ENCODE measurements at places on chromosomes 6 and 20.
A peak's percentile ranks its signal among the peaks of the same experiment; 100 is the strongest.

GRCh38 chr6:12826584-12826983, 110.0 kb downstream of the PHACTR1 start:
- no peak for DNase-seq

DNA sequence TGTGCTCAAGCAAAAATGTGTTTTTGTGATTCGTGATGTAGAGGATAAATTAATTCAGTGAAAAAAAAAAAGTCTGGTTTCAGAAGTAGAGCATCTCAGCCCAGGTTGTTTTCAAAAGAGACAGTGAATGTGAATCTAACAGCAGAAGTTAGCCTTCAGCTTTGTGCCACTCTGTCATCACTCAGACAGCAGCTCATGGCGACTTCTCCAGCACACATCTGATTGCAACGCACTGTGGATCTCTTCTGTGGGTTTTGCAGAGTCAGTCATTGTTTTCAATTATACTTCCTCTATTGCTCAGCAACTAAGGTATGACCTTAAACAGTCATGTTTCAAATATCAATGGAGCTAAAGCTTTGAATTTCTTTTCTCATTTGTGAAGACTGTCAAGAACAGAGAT, 335.5 kb upstream of the POU3F2 start:
- DNase-seq = no peak

- no peak for DNase-seq
Measured at GRCh38 chr20:33320006-33320405, 37.0 kb downstream of the BPIFB1 start.

DNA sequence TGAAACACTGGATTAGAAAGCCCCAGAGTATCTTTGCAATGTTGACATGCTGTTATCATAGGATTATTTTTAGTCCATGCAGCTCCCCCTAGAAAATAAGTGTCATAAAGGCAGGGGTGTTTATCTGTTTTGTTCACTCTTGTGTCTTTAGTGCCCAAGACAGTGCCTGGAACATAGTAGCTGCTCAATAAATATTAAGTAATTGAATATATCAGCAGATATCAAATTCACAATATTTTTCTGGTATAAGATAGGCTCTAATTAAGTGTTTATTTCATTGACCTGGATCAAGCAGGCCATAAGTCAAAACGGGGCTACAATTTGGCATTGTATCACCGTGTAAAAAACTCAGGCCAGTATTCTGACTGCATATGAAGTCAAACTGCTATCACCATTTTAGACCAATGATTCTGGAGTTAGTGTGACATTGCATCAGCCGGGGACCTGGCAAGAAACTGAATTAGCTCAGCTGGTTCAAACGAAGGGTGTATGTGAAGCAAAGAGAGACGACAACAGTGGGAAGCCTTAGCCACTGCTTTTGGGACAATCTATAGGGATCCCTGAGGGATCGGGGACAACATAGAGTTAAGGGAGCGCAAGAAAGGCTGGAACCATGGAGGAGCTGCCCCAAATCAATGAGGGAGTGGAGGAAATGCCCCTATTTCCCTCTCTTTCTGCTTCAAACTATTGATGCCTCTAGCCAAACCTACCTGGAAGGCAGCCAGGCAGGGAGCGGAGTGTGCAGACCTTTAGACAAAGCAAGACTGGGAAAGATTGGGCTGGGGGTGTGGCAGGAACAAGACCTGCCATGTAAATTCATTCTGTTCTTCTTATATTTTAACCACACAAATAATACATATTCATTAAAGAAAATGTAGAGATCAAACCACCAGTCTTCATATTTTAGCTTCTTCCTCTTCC, 112.2 kb downstream of the PLEKHG1 start:
- no peak for DNase-seq

- DNase-seq = no peak
Measured at GRCh38 chr6:1820714-1821113, 211.0 kb downstream of the FOXC1 start.

DNA sequence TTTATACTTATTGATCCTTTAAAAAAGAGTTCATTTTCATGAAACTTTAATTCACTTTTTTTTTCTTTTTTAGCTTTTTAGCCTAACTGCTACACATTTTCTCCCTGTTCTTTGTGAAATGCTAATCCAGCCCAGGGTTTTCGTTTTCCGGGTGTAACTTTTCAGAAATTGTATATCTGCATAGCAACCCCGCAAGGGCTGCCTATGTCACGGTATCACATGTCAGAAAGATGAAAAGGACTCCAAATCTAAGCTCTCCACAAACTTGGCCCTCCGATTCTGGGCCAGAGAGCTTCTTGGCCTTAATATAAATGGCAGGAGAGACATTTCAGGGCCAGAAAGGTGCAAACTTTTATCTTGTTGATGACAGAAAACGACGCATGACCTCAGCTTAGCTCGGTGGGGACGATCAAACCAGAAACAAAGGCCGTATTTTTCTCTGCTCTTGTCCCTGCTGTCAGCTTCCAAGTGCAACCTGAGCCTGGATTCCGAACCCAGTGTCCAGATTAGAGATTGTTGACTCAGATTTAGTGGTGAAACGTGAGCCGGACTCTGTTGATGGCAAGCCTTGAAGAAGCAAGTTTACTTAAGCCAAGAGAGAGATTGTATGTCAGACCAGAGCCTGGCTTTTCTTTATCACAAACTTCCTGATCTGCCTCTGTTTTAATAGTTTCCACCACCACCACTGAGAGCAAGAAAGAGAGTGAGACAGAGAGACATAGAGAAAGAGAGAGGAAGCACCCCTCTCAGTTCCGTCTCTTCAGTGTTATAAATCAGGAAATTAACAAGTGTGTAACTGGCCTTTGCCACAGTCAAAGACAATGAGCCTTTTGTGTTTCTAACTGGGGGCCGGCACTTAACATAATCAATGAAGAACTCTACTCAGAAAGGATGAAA, 157.8 kb downstream of the SCML4 start:
- DNase-seq = no peak

DNA sequence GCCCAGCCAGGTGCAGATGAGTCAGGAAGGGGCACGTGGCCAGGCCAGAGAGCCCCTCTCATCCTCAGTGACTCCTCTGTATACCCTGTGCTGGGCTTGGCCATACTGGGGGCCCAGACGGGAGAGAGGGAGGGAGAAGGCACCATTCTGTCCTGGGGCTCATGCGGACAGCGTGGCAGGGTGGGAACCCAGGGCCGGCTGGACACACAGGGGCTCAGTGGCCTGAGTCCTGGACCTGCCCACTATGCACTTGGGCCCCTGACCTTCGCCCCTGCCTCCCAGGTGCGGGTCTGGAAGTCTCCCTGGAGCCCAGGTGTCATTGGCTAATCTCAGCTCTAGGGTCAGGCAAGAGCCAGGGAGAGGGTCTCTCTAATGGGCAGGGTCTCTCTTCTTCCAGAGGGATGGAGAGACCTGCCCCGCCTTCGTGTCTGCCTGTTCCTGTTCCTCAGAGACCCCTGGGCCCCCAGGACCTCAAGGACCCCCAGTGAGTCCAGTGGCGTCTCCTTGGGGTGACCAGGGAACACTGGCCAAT, 27.7 kb downstream of the COL20A1 start:
- DNase-seq = no peak

DNA sequence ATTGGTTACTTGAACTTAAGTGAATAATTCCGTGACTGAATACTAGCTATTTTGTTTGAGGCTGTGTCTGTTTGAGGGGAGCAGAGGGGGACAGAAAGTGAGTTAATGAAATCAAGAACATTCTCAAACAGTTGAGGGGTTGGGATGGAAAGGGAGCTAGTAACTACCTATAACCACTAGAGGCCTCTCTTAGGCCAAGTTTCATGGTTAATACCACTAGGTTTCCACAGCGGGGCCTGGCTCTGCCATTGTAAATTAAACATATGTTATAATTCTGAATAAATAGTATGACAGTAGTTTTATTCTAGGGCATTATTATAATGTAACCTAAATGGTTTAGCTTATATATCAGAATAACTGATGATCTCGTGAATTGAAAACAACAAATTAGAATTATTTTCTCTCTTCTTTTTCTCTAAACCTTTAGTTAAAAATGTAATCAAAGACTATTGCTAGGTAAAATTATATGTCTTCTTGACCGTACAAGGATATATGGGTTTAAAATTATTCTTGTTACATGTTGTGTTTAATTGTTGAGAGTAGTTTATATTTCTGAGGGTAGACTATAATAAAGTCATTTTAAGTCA, 108.1 kb downstream of the BCKDHB start:
- peak; percentile 63 for DNase-seq

- no peak for DNase-seq
Measured at GRCh38 chr6:42762426-42762859, 16.5 kb upstream of the TBCC start.

GRCh38 chr20:53739799-53740785, 146.5 kb upstream of the ZNF217 start:
- no peak for DNase-seq

- DNase-seq = no peak
Measured at GRCh38 chr6:107611094-107611810, 121.3 kb downstream of the SOBP start.

GRCh38 chr6:47729019-47729418, 30.6 kb downstream of the ADGRF4 start:
- DNase-seq = no peak

DNA sequence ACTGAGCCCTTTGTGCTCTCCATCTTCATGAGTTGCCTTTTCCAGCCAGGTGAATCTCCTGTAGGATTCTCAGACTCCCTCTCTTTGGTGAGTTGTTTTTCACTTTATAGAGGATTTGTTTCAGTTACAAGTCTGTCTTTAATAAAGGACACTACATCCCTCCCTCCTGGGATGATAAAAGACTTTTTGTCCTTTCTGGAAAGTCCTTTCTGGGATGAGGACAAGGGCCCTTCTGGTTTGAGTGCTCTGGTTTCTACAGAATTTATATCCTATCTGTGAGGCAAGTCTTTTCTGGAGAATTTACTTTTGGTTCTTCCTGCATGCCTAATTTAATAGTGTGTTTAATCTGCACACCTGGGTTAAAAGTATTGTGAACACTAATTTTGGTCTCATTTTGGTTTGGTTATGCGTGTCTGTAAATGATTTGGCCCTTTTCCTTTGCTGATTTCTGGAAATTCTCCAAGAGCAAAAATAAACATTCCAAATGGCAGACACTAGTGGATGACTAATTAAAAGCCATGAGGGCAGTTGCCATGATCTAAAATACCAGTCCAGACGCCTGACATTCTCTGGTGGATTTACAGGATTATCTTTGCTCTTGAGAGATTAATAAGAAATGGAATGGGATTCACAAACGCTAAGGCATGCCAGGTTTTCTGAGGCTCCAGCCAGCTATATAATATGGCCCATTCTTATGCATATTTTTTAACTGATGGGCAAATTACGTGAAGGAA, 44.8 kb downstream of the TCP11 start:
- DNase-seq = peak; percentile 82

DNA sequence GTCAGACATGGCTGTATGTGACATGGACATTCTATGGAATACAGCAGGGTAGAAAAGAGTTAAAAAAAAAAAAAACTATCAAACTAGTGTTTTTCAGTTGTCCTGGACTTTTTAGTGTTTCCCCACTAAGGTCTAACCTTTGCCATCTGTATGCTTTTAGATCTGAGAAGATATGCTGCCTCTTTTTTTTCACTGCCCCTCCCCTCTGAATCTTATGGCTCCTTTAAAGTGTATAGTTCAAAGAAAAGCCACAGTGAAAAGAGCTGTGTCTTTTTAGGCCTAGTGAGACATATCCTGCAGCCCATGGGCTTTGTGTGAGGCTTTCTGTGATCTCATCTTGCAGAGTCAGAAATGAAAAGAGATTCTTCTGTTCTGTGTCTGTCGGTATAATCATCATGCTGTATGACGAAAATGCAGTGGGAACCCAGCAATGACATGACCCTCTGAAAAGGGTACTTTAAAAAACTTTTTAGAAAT, 29.3 kb downstream of the ADGRG6 start:
- DNase-seq = peak; percentile 7

GRCh38 chr6:20117474-20117873, 94.8 kb downstream of the MBOAT1 start:
- DNase-seq = no peak

DNA sequence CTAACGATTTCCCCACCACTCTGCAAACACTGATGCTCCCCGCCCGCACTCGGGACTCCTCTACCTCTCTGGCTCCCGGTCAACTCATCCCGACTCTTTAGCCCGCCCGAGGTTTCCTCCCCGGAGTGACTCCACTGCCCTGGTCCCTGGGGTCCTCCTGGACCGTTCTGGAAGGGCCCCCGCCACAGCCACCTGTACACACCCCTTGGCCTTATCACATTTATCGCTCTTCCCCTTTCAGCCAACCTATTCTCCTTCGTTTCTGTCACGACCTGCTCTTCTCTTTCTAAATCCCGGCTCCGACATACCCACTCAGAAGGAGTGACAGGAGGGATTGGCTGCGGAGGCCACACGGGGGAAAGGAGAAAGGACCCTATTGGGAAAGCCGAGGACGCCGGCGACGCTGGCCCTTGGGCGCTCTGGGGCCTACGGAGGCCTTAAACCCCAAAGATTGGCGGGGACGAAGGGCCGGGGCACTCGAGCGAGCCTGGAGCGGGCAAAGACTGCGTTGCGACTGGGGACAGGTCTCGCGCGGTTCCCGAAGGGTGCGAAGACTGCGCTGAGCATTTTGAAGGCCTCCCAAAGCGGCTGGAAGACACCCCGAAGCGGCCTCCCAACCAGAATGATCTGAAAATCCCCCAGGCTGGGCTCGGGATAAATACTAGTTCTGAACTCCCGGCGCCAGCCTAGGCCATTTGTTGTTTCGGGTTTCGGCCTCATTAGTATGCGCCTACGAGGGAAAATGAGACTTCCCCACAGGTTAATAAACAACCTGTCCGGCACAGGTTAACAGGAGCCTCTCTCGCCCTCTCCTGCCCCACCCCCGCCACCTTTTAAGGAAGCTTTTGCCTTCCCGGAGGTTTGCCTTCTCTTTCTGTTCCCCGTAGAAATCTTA, 9.2 kb downstream of the SIM1 start:
- DNase-seq = no peak

DNA sequence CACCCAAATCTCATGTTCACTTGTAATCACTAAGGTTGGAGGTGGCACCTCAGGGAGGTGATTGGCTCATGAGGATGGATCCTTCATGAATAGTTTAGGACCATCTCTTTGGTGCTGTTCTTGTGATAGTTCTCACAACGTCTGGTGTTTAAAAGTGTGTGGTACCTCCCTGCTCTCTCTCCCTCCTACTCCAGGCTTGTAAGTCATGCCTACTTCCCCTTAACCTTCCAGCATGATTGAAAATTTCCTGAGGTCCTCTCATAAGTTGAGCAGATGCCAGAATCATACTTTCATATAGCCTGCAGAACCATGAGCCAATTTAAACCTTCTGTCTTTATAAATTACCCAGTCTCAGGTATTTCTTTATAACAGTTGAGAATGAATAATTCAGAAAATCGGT, 16.6 kb downstream of the HLA-A start:
- DNase-seq = no peak

Measured in AG08395 (cell line).